ENCODE measurements at places on chromosomes 2 and 18. TPM values are rescaled to one million over a fixed set of nuclear protein-coding genes. Genes with fewer than 3 reads are reported as not detected.
A peak's percentile ranks its signal among the peaks of the same experiment; 100 is the strongest.

The CAPN13 gene
- total RNA-seq = 0.63 TPM

The PDCL3 gene
- total RNA-seq = 24.5 TPM

The MOGAT1 gene
- not detected for total RNA-seq

The CLEC4F gene
- total RNA-seq = not detected

The NT5DC4 gene
- not detected for total RNA-seq

The FAM228A gene
- total RNA-seq = not detected

The PELI1 gene
- 8.2 TPM for total RNA-seq

The SERPINB10 gene
- total RNA-seq = 0.98 TPM

The SLC9A2 gene
- 0.86 TPM for total RNA-seq

The SIX3 gene
- total RNA-seq = not detected

The VIL1 gene
- not detected for total RNA-seq

The IL36A gene
- total RNA-seq = not detected

The XDH gene
- total RNA-seq = 2.2 TPM

The GREB1L gene
- 6.2 TPM for total RNA-seq

The L3MBTL4 gene
- 0.65 TPM for total RNA-seq

The PLCD4 gene
- total RNA-seq = 0.58 TPM

The TCF23 gene
- not detected for total RNA-seq

- DNase-seq = no peak
Observed at GRCh38 chr2:47964722-47965434, 58.6 kb upstream of the FBXO11 start.

- no peak for DNase-seq
Observed at GRCh38 chr2:153222231-153223165, 256.1 kb downstream of the RPRM start.

DNA sequence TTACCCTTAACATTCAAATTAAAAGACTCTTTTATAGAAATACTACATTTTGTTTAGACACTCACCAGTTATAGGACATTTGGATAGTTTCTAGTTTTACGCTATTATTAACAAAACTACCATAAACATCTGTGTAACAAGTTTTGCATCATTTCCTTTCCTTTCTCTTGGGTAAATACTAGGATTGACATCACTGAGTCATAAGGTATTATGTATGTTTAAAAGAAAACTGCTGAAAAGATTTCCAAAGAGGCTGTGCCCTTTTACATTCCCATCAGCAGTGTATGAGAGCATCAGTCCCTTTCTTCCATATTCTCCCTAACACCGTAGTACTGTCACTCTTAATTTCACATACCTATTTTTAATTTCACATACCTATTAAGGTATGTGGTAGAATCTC is 130.6 kb downstream of the USP34 start:
- DNase-seq = no peak

- peak; percentile 76 for DNase-seq
Observed at GRCh38 chr2:26772064-26773001, 8.2 kb downstream of the SLC35F6 start.

- peak; percentile 63 for DNase-seq
Observed at GRCh38 chr2:9703085-9703678, 72.4 kb upstream of the YWHAQ start.

DNA sequence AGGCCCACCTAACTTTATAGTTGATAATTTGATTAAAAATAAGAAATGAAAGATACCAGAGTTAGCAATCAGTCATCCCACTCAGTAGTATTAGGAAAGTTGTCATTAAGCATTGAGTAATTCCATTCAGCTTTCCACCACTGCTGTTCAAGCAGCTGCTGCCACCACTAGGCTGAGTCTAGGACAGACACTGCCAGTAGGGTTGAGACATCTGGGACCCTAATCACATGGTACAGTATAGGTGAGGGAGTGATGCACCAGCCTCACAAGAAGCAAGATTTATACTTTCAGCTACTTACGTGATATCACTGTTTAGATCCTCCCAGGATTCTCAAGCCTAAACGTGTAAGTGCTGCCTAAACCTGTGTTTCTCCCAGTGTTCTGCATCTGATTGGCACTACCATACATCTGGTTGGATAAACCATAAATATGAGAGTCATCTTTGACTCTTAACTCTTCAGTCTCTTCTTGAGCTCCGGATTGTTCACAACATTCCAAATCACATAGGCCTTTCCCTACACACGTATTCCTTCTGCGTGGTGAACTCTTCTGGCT is 3.2 kb downstream of the UBXN4 start:
- no peak for DNase-seq

DNA sequence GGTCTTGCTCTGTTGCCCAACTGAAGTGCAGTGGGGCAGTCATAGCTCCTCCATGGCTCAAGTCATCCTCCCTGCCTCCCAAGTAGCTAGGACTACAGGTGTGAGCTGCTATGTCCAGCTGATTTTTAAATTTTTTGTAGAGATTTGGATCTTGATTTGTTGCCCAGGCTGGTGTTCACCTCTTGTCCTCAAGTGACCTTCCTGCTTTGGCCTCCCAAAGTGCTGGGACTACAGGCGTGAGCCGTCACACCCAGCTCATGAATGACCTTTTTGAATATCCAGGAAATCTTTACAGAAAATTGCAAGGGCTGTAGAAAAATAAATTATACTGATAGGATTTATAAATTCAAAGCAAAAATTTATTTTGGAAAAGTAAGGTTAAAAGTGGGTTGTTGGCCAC is 17.4 kb downstream of the ACTR3 start:
- DNase-seq = no peak

DNA sequence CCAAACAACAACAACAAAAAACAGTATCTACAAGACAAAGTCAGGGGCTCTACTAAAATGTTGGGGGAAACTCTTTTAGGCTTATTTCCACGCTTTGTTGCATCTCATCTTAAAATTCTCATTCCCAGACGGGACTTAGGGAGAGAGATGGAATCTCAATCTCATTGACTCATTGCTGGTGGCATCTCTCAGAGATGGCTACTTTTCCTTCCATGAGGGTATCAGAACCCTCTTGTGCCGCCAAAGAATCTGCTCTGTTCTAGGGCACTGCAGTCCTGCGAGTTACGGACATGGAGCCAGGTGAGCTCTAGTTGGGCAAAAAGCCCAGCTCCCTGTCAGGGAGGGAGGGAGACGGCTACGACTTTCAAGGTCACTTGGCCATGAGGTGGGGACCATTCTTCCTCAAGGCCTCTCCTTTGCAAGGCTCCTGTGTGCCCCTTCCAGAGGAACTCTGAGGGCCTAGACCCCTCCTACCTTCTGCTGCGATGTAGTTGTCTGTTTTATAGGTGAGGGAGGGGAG is 68.0 kb downstream of the MYCN start:
- no peak for DNase-seq

DNA sequence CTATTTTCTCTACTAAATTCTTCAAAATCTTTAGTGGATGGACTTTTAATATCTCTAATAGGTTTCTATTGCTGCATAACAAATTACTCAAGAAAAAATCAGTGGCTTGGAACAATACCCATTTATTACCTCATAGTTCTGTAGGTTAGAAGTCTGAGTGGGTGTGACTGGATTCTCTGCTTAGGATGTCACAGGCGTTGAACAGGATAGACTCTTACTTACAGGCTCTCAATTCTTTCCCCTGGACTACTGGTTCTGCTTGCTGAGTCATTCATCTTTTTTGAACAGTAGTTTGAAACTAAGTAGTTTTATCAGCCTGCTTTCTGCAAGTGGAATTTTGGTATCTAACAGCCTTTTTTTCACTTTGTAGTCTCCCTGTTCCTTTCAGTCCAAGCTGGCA is 265.4 kb downstream of the ZNF385B start:
- no peak for DNase-seq

GRCh38 chr2:137865954-137866540 is 98.2 kb upstream of the HNMT start:
- peak; percentile 9 for DNase-seq

DNA sequence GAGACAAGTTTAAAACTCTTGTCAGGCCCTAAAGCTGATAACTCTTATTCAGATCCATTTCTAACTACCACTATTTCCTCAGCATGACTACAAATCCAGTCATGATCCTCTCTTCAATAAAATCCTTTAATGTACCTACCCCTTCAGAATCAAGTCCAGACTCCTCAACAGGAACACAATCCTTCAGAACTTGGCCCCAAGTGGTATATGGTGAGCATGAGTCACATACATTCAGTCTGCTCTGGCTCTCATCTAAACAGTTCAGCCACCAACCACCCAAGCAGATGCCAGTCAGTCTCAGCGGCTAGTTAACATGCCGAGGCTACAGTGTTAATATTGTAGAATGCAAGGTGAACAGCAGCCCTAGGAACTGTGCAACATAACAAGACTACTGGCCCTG is 9.7 kb downstream of the LMAN2L start:
- DNase-seq = no peak

- no peak for DNase-seq
Observed at GRCh38 chr2:162241571-162241970, 1.7 kb downstream of the FAP start.

DNA sequence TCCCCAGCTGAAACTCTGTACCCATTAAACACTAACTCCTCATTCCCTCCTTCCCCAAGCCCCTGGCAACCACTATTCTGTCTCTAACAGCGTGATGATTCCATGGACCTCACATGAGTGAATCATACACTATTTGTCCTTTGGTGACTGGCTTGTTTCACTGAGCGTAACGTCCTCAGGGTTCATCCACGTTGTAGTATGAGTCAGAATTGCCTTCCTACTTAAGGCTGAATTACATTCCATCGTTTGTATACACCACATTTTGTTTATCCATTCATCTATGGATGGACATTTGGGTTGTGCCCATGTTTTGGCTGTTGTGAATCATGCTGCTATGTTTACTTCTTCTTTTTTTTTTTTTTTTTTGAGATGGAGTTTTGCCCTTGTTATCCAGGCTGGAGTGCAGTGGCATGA is 19.6 kb upstream of the CABLES1 start:
- peak; percentile 100 for DNase-seq

- no peak for DNase-seq
Observed at GRCh38 chr2:42921147-42921520, 128.8 kb upstream of the HAAO start.

- no peak for DNase-seq
Observed at GRCh38 chr2:55269645-55269990, 587 bp upstream of the MTIF2 start.

DNA sequence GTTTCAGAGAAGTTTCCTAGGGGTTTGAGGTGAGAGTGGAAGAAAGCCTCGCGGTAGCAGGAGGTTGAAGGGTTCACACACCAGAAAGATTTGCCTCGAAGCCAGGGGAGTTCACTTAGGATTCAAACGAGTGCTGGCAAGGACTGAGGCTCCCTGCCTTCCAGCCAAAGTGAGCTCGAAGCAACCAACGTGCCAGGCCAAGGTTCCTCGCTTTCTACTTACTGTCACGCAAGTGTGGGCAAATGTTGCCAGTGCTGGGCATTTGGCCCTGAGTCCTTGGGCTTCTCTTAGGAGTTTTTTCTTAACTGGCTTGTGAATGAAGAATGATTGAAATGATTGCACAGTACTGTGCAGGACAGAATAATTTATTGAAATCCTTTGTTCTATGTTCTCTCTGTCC is 53.6 kb downstream of the TMEM178A start:
- no peak for DNase-seq

GRCh38 chr2:102171946-102172345 is 14.9 kb upstream of the IL1RL2 start:
- no peak for DNase-seq

GRCh38 chr2:216116418-216116817 is 7.3 kb downstream of the XRCC5 start:
- DNase-seq = no peak

DNA sequence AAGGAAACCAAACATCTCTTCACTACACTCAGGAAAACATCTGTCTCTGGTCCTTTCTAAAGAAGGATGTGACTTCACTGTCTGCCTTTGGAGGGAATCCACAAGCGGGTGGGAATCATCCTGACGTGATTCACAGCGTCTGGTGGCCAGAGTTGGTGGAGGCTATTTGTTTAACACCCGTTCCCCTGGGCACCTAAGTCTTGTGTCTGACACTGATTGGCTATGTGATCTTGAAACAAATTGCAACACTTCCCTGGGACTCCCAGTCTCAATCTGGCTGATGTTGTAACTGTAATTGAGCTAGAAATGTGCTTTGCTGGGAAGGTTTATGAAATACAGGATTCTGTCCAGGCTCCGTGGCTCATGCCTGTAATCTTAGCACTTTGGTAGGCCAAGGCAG is 28.8 kb upstream of the SIX3 start:
- no peak for DNase-seq

- peak; percentile 33 for DNase-seq
Observed at GRCh38 chr2:124241-124880, 78.1 kb upstream of the FAM110C start.

DNA sequence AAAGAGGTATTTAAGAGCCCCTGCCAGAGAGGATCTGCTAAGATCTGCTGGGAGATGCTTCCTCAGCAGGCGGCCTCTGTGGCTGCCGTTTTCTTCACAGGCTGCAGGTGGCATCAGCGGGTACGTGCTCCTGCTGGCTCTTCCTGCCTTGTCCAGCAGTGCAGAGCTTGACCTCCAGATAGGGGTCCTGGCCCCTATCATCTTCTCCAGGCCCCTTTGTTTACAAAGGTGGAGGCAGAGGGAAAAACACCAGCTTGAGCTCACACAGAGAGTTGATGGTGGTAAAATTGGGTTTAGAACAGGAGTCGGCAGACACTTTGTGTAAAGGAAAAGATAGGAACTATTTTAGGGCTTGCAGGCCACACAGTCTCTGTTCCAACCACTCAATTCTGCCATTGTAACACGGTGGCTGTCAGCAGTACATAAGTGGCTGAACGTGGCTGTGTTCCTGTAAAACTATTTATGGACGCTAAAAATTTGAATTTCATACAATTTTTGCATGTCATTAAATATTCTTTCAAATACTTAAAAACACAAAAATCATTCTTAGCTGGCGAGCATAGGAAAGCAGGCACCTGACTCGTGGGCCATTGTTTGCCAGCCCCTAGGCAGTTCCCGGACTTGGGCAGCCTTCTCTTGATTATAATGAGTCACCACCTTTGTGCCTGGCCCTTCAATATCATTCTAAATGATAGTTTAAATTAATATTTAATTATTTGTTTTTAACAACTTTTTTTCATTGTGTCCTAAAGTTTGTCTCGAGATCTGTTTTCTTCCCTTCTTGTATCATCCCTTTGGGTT is 98.2 kb upstream of the B3GNT7 start:
- DNase-seq = no peak

DNA sequence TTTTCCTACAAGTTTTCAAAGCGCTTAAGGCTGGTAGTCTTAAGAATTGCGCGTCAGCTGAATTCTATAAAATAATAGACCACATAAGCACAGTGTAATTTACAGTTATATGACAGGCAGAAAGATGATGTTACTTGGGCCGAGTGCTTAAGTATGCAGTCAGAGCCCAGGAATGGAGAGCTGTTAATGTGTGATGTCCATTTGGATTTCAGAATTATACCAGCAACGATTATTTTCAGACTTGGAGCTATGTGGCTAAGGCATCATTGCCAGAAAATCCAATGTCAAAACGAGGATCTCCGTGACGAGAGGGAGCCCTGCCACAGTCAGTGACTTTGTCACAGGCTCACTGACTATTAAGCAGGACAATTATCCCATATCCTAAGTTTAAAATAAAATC is 3.4 kb downstream of the KLF7 start:
- DNase-seq = no peak

GRCh38 chr2:26597197-26597596 is 44.0 kb downstream of the CIB4 start:
- no peak for DNase-seq

- DNase-seq = no peak
Observed at GRCh38 chr2:4247791-4248190, 544.4 kb downstream of the DCDC2C start.
